ENCODE measurements at places on chromosomes 4 and X. TPM values are rescaled to one million over a fixed set of nuclear protein-coding genes. Genes with fewer than 3 reads are reported as not detected.

DNA sequence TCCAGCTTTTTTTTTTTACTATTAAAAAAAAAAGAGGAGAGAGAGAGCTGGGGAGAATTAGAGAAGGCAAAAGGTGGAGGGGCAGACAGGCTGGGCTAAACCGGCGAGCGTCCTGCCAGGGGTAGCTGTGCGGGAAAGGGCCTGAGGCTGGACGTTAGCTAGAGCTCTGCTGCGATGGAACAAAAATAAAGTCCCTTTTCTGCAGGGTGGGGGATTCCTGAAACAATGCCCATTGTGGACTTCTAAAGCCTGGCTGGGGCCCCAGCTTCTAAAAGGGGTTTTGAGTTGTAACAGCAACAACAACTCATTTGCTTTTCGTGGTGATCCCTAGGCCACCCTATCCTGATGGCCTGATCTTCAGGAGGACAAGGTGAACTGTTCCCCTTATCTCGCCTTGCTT lies 311.7 kb downstream of the FBXW7 start:
- DNase-seq, result no peak

DNA sequence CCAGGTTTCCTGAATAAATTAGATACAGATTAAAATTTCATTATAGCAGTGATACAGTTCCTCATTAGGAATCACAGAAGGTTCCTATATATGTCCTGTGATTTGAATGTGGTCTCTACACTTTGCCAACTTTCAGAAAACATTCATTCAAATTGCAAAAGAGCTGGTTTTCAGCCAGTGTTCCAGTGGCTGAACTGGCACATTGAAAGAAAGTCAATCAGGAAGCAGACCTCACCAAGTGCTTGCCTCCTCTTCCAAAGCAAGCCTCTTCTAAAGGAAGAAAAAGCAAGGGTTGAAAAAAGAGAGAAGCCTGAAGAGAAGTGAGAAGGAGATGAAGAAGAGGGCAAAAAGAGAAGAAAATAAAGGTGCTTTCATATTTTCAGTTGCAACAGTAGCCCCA lies 12.7 kb downstream of the KLHL34 start:
- no peak for DNase-seq

The G6PD gene
- total RNA-seq, result 5.8 TPM

DNA sequence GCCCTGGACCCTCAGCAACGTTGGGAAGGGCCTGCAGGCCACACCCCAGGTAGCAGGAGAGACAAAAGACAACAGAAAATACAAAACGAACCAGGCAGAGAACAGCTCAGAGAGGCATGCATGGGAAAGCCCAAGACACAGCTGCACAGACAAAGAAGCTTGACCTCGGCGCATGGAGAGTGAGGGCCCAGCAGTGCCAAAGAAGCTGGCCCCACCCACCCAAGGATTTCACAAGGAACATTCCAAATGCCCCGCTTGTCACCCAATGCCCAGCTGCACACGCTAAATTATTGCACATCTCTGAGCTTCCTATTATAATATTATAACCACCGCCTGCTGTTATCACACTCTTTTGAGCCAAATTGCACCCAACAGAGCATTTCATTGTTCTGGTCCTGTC lies 147.7 kb upstream of the TBL1X start:
- no peak for DNase-seq

The LARP1B gene
- 35.5 TPM for total RNA-seq

DNA sequence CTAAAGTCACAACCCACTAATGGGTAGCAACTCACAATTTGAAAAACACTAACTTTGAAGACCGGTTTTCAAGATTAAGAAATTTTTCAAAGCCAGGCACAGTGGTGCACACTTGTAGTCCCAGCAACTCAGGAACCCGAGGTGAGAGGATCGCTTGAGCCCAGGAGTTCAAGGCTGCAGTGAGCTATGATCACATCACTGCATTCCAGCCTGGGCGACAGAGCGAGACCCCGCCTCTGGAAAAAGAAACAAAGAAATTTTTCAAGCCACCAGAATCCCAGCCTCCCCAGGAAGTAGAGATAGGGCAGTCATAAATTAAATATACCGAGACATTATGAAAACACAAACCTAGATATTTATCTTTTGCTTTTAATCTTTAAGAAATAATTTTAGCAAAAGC lies 13.0 kb downstream of the SMARCA1 start:
- no peak for DNase-seq

DNA sequence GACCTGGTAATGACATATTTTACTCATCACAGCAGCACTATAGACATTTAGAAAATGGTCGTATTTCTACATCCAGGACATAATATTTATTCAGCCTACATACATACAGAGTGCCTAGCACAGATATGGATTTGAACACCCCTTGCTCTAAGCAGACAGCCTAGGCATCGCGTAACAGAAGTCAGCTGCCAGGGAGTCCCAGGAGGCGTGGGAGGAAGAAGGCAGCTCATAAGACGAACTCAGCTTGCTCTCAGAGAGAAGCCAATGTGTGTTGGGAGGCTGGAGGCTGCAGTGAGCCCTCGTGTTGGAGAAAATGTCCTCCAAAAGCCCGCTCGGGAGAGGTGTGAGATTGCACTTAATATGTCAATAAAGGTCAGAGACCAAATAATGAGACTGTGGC lies 131.6 kb downstream of the BCOR start:
- no peak for DNase-seq

The CT55 gene
- 0.27 TPM for total RNA-seq

GRCh38 chr4:154551872-154552686 lies 1.9 kb upstream of the PLRG1 start:
- DNase-seq, result peak; percentile 87

The SLIT2 gene
- total RNA-seq, result 10.7 TPM

DNA sequence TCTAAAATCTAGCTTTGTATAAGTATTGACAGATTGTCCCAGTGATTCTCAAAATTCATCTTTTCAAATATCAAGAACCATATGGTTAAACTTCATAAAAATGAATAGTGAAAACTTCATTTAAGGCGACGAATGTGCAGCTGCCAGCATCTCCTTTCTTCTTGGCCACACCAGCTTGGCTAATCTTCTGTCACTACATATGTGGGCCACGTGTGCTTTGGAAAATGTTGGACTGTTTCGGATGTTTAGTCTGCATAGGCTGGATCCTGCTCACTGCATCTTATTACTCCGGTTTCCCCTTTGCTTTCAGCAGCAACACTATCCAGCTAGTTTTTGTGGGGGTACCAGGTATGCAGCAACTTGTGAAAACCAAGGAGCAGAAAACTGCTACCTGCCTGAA lies 221.9 kb downstream of the BMPR1B start:
- peak; percentile 56 for DNase-seq

- no peak for DNase-seq
Measured at GRCh38 chr4:94759767-94760211, 2.0 kb downstream of the BMPR1B start.

- DNase-seq, result peak; percentile 38
Measured at GRCh38 chr4:93029769-93030168, 726.0 kb downstream of the GRID2 start.

The PRR32 gene
- total RNA-seq, result 95.8 TPM

DNA sequence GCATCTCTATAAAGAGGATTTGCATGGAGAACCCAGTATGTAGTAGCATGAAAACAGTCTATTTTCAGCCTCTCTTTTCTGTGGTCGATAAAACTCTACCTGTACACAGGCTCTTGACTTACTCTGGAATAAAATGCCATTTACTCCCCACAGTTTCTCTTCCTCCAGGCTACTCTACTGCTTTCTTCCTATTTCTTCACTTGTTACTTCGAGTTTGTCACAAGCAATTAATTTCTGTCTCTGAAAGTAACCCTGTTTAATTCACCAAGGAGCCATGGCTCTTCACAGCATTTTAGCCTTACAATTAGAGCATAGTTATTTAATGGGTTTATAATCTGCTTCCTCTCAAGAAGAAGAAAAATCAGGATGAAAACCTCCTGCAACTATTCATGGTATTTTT lies 472.9 kb upstream of the PRKX start:
- DNase-seq, result no peak

- DNase-seq, result no peak
Measured at GRCh38 chrX:114338870-114339269, 245.0 kb upstream of the HTR2C start.

DNA sequence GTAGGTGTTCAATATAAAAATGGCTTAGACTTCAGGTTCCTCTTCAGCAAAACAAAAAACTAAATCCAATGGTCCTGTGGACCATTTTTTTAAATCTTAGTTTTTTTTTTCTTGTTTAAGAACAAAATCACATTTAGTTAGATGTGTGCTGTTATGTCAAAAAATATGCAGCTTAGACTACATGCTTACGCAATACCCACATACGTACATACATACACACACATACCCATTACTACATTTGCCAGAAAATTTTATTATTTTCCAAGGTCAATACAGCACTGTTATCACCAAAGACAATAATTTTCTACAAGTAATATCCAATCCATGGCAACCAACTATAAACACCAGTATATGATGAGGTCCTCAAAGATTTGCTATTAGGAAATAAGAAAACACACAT lies 144.1 kb downstream of the PDGFC start:
- no peak for DNase-seq

- DNase-seq, result no peak
Measured at GRCh38 chr4:15754323-15754722, 23.8 kb upstream of the CD38 start.

DNA sequence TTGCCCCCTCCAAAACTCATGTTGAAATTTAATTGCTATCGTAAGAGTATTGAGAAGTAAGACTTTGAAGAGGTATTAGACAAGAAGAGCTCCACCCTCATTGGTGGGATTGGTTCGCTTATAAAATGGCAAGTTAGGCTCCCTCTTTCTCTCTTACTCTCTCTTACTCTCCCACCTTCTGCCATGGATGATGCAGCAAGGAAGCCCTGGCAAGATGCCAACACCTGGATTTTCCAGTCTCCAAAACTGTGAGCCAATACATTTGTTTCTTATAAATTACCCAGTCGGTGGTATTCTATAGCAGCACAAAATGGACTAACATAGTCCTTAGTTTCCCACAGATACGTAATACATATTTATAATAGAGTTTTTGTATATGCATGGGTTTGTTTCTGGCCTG lies 119.4 kb downstream of the DDIT4L start:
- DNase-seq, result no peak

DNA sequence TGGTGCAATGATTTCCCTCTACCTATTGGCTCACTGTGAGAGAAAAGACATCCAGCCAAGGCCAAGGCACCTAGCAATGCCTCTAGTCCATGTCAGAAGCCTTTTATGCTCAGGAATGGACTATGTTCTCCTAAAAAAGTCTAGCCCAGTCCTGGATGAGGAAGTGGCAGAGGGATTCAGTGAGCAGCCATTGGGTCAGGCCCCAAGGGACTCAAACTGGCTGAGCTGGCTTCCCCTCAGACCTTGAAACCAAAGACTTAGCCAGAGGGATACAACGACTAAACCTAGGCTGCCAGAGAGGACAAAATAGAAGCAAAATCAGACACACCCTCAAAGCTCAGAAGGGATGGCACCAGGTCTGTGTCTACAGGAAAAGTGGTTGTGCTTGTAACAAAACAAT lies 49.1 kb downstream of the ARHGEF9 start:
- no peak for DNase-seq

- peak; percentile 74 for DNase-seq
Measured at GRCh38 chrX:11641349-11642065, 24.2 kb downstream of the ARHGAP6 start.

DNA sequence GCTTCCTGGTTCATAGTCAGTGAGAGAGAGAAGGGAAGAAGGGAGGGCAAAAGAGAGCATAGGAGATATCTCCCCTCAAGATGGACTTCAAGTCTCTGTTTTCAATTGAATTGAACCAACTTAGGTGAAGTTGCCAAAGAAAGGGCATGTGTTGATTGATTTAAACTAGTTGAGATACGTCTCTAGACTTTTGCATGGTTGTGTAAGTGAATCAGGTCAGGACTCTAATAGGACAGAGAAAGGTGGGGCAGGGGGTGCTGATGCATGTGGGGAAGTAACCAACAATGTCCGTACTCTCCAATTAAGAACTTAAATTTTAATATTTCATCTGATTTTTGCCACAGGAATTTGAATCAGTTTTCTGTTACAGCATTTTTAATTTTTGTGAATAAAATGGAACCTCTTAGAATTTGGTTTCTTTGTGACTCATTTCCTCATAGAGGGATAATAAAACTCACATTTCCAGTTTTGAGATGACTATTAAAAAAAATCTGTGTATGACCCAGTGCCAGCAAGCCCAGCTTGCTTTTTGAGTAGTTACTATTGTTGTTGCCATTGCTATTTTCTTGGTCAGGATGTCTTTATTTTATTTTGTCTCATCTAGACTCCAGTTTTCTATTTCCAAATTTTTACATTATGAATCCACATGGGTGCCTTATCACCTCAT lies 37.3 kb downstream of the SLIT2 start:
- DNase-seq, result no peak
